ENCODE measurements at places on chromosomes 3 and 15.

GRCh38 chr3:192435241-192435640 is 292.1 kb downstream of the FGF12 start:
- DNase-seq: no peak

DNA sequence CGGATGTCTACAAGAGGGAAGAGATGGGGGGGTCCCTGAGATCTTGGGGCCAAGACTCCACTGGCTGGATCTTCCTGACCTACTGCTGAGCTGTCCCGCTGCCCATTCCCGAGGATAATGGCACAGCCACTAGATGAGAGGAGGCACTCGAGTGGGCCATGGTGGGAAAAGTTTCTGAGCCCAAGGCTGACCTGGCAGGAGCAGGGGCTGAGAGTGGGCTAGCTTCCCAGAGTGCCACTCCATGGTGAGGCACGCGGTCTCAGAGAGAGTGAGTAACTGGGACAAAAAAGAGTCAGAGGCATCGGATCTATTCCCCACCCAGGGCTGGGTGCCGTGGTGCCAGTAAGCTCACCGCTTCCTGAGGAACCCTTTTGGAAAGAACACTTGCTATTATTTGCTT is 10.9 kb downstream of the SLC51B start:
- no peak for DNase-seq

DNA sequence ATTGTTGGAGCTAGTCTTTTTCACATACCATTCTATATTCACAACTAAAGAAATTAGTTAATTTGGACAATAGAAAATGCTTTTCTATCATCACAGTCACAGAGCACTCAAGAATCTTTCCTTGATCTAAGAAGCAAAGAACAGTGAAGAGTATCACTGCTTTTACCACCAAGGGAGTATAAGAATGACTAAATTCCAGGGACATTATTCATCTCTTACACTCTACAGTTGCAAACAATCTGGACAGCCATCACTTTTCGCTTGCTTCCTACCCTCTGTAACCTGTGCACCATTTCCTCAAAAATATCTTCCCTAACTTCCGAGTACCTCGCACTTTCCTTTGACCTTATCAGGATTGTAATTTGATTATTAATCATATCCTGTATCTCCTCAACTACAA is 359.5 kb upstream of the TMCO5A start:
- no peak for DNase-seq

GRCh38 chr3:168870892-168871291 is 775.2 kb upstream of the GOLIM4 start:
- no peak for DNase-seq

DNA sequence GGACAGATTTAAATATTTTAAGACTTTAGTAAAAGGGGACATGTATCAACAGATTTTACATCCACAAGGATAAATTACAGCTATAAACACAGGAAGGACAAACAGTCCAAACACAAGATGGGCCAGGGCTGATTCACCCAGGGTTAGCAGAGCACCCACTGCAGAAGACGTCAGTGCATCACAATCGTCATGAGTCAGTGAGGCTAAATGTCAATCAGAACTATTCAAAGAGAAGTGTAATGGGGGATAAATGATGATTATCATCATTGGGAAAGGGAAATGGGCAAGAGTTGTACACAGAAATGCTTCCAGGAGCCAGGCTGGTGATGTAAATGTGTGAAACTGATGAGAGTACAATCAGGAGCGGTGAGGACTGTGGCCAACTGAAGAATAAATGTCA is 226.8 kb downstream of the PLCL2 start:
- no peak for DNase-seq

DNA sequence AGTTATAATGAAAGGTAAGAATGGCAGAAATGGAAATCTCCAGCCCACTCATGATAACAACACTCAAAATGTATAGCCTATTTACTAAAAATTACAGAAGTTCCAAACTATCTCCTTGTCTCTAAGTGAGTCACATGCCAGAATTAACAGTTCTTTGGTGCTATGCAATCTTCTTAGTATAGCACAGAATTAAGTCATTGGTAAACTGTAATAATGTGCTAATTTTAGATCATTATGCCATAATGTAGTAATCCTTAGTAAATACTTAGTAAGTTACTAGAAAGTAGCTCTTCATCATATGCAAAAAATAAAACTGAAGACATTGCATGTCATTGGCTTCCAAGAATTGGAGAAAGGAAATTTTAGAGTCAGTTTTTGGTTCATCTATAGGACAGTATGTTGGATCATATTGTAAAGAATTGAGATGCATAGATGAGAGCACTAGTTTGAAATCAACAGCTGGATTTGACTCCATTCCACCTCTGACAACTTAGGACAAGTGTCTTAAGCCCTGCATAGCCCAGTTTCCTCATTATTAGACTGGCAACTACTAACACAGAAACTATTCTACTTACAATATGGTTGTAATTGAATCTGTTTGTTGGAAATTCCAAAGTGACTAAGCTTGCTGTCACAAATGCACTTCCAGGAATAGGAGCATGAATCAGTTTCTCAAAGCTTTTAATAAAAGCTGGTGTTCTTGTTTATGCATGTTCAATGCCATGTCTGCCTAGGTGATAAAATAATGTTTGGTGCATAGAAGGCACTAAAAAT is 40.1 kb upstream of the CD47 start:
- DNase-seq: peak; percentile 56

- DNase-seq: peak; percentile 34
These were observed 11.2 kb upstream of the ADAMTS7 start for GRCh38 chr15:78822514-78822913.

DNA sequence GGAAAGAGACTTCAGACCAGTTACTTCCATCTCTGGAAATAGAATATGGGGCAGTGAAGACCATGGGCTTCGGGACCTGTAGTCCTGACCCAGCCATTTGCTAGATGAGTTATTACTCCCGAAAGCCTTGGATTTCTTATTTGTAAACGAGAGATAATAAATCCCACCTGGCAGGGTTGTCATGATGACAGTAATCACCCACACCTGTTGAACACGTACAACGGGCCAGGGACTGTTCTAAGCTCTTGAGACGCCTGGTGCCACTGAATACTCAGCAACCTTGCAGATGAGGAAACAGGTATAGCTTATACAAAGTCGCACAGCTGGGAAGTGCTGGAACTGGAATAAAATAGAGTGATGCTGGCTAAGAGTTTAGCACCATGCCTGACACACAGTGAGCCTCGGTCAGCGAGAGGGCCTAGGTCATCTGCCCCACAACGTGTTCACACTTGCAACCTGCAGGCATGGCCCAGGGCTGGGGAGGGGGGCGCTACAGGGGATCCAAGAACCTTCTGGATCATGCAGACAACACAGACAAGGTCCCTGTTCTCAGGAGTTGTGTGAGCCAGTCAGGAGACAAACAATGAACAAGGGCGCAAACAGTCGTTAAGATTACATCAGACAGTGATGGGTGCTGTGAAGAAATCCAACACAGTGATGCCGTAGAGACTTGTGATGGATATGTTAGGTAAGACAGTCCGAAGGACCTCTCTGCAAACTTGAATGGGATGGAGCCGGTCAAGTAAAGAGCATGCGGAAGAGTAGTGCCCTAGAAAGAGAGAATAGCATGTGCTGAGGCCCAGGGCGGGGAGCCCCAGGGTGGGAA is 89.2 kb downstream of the CORO2B start:
- no peak for DNase-seq

DNA sequence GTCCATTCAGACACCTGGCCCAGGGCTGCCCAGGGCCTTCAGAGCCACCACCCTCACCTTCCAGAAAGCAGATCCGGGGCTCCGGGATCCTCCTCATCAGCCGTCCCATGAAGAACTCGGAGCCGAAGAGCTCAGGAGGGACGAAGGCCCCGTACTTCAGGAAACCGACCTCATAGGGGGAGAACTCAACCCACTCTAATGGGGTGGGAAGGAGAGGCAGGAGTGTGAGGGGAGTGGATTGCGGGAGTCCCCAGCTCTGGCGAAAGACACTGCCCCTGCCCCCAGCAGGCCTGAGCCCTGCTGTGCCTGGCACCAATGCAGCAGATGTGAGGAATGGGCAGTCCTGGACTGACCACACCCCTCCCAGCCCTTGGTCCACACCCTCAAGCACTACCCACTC is 22.6 kb downstream of the PLA2G4D start:
- DNase-seq: no peak

DNA sequence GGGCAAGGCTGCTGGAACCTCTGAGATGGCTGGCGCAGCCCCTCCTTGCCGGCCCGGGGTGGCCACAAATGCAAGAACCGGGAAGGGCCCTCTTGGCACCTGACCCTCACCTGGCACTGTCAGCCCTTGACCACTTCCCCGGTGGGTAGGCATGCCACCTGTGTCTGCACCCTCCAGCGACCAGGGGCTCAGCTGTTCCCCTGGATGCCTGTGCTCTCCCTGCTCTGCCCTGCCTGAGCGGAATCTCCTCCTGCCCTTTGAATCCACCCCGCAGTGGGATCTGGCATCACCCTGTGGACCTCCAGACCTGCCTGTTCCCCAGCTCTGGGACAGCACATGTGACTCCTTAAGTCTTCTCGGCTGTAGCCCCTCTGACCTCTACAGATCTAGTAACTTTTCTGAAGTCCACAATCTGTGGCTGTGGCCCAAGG is 26.1 kb upstream of the FGD5 start:
- DNase-seq: no peak

All from NCI-H226 (cell line).